AG09319 (cell line): ENCODE measurements at places on chromosomes 7 and 10.

GRCh38 chr7:41333511-41333910, 369.4 kb downstream of the INHBA start:
- peak; percentile 28 for DNase-seq

- no peak for DNase-seq
Observed at GRCh38 chr7:49791088-49791741, 17.8 kb downstream of the VWC2 start.

DNA sequence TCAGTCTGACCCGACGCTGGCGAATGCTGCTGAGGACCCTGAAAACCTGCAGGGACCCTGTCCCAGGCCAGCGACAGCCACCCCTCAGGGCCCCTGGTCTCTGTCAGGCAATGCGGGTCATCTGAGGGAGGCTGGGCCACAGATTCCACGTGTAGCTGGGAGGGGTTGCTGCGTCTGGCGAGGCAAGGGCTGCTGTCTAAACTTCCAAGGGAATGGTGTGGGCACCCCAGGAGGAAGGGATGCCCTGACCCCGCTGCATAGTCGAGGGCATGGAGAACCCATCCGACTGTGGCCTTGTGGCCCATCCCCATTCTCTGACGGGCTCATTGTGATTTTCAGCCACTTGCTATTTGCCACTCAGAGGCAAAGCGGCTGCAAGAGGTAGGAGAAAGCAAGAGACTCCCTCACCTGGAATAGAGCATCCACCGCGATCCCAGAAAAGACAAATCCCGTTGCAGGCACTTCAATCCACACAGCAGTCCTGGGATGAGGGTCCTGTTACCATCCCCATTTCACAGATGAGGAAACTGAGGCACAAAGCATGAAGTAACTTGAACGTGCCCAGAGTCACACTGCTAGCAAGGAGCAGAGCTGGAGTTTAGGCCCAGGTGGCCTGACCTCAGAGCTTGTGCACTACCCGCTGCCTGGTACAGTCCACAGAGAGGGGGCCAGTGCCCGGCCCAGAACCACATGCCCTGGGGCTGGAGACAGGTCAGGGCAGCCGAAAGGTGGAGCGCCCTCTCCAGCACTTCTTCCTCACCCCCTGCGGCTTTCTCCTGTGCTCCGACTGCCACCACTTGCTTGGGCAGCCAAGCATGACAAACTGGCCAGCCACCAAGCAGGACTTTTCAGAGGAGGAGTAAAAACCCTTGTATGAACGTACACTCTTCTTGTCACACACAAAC, 163.8 kb upstream of the KLF14 start:
- DNase-seq, result no peak

DNA sequence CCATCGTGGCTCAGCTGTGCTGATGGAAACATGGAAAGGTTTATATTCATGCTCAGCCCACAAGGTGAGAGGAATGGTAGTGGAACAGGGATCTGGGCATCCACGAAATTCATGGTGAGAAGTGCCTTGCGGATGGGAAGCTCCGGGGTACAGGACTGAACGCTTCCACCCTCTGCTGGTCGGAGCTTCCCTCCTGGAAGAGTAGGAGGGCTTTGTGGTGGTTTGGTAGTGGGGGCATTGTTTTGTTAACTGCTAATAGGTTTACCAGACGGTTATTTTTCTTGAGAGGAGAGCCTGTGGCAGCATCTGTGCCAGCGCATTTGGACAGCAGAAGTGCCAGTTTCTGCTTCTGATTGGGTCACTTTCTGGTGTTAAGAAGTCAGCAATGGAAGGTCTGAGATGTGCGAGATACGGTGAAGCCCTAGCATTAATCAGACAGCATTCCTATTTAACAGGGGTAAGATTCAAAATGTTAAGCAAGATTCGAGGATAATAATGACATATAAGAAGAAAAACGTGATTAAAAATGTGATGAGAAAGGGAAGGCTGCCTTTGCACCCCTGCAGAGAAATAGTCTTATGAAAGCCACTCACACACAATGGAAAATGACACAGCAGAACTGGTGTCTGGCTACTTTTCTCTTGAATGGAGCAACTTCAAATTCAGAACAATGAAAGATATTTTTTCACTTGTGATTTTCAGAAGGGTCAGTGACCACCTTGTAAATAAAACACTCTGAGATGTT, 17.7 kb downstream of the ABCA13 start:
- no peak for DNase-seq

DNA sequence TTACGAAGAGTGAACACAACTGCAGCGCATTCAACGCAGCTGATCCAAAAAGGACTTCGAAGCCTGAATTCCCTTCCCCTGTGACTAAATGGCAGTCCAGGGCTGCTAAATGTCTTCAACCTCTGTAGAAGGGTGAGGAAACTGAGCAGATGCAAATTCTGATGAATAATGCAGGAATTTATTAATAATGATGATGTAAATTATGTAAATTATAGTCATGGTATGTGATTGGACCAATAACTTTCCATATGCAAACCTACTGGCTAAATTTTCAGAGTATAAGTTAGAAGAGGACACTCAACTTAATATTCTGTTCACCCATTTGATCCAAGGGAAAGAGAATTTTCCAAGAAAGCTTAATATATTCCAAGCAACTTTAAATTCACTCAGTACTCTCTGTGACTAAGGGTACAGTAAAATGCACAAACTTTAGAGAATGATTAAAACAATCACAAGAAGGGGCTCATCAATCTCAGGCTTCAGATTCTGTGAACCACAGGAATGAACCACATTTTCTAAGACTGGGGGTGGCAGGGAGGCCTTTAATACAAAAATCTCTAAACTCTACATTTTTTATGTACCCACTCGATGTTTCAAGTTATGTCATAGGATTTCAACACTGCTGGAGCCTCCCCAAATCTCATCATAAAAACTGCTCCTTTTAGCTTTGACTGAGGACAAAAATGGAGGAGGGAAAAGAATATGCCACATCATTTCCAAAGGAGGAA, 3.5 kb downstream of the FGFR2 start:
- no peak for DNase-seq

DNA sequence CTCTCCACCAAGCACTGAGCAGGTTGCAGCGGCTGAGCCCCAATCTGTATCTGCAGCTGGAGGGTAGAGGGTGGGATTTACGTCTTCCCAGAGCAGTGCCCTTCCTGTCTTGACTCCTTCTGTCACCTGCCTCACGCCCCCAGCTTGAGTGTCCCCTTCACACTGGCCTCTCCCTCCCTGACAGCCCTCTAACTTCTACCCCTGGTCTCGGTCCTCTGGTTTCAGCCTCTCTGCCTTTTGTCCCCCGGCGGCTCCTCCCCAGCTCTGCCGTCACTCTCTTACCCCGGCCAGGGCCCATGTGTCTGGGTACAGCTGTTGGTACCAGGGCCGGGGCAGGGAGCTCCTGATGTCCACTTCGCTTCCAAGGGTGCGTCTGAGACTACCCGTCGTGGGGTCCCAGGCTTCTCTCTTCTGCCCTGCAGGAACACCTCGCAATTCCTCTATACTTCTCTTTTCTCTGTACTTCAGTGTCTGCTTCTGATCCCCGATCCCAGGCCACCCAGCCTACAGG, 654 bp downstream of the MUC3A start:
- DNase-seq, result no peak

DNA sequence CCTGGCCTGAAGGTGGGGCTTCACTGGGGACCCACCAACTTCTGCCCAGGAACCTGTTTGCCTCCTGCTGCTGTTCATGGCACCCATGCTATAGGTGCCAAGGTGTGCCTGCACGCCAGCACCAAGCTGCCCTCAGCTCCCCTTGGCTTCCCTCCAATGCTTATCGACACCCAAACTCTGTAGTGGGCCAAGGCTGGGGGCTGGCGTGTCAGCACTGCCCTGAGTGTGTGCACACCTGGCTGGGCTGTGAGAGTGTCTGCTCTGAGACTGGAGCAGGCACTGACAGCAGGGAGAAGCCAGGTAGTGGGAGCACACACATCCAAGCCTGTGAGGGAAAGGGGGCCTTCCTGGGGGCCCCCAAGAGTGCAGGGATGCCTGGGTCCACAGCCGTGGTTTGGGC, 43.1 kb upstream of the TUBB8 start:
- DNase-seq, result no peak
